ENCODE measurements at places on chromosomes 13 and 19. TPM values are rescaled to one million over a fixed set of nuclear protein-coding genes. Genes with fewer than 3 reads are reported as not detected.

The PBX4 gene
- total RNA-seq, result 6.9 TPM

The CYP2A13 gene
- not detected for total RNA-seq

The GTF2F1 gene
- 114 TPM for total RNA-seq

- no peak for DNase-seq
These were observed 51.5 kb downstream of the KDM4B start for GRCh38 chr19:5020368-5020767.
